ENCODE measurements at places on chromosomes 12 and 14.

DNA sequence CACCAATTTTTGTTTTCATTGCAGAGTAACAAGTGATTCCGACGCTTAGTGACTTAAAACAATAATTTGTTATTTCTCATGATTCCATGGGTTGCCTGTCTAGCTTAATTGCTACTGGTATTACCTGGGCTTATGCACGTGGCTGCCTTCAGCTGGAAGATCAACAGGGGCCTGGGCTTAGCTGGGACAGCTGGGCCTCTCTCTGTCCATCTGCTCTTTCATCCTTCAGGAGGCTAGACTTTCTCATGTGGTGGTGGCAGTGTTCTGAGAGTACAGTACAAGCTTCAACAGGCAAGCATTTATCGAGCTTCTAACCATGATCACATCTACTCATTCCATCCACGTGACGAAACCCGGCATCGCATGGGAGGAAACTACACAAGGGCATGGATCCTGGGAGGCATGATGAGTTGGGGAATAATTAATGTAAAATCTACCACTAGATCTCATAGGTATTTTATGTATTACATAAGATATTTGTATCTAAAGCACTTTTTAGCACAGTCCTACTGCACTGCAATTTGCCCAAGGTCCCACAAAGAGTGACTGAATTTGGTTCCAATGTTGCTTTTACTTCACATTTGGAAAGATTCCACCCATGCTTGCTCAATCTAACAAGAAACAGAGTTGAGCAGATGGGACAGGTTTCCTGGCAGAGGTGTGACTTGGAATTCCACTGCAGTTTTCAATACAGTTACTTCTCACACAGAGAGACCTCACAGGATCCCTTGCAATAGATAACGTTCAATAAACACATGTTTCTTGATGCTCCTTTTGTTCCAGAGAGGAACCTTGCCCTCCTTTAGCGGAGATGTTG, 153.1 kb upstream of the FRMD6 start:
- DNase-seq: no peak

DNA sequence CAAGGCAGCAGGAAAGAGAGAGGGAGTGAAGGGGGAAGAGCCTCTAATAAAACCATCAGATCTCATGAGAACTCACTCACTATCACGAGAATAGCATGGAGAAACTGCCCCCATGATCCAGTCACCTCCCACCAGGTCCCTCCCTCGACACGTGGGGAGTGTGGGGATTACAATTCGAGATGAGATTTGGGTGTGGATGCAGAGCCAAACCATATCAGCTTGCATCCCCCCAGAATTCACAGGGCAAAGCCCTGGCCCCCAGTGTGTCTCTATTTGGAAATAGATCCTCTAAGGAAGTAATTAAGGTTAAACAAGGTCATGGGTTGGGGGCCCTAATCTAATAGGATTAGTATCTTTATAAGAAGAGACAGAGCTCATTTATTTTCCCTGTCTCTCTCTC, 56.1 kb upstream of the TCL1A start:
- no peak for DNase-seq

DNA sequence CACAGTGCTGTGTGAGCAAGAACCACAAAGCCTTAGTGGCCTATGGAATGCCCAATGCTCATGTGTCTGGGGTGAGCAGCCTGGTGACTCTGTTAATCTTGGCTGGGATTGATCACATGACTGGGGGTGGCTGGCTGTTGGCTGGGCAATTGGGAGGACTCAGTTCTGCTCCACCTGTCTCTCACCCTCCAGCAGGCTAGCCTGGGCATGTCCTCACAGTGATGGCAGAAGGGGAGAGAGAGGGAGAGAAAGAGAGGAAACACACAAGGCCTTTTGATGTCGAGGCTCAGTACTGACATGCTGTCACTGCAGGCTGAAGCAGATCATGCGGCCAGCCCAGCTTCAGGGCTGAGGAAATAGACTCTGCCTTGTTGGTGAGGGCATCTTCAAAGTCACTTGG, 136.8 kb downstream of the TBX5 start:
- DNase-seq: no peak

DNA sequence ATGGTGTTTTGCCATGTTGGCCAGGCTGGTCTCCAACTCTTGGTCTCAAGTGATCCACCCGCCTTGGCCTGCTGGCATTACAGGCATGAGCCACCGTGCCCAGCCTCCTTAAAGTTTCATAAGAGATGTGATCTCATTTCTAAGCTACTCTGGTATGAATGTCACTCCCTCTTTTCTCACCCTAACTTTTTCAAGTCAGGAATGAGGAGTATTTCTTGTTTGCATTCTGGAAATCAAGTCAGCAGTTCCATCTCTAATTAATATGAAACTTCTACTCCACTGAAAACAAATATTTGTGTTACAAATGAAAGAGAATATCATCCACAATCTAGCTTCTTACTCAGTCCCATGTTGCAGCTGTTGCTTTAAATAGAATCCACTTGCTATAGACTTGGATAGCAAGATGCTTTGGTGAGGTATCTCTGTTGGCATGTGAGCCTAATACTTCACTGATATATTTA, 61.3 kb downstream of the ARF6 start:
- DNase-seq: no peak

DNA sequence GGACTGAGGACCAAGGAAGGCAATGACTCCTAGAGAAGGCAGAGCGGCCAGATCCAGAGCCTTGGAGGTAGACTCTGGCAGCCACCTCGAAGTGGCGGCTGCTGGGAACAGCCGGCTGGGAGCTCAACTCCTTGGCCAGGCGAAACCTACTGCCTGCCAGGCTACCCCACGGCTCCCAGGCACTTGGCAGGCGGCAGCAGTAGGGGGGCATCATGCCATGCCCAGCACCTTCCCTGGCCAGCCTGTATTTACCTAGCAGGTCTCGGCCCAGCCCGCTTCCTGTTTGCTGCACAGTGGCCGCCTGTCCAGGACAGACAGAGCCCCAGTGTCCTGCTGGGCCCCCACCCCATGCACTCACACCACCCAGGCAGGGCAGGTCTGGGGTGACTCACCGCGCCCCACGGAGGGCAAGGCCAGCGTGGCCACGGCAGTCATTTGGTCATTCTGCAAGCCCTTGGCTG, 10.2 kb downstream of the TRPV4 start:
- no peak for DNase-seq

DNA sequence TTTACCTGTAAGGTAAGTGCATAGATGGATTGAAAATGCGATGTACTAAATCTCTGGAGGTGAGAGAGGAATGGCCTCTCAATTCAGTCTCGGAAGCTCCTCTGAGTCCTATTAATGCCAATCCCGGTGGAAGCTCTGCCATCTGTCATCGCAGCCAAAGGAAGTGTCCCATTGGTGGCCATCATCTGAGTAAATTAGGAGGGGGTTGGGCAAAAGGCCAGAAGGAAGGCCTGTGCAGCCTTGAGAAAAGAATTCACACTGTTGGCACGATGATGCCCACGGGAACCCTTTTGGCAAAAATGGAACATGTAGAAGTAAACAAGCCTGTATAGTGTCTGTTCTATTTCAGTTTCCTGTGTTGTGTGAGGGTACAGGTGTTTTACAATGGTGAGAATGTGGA, 494.8 kb downstream of the NELL2 start:
- no peak for DNase-seq

GRCh38 chr14:51609955-51610283, 41.8 kb upstream of the FRMD6 start:
- DNase-seq: no peak

GRCh38 chr14:64417055-64417770, 29.1 kb downstream of the MTHFD1 start:
- no peak for DNase-seq

- DNase-seq: no peak
Measured at GRCh38 chr14:102822311-102822863, 45.1 kb downstream of the TRAF3 start.

DNA sequence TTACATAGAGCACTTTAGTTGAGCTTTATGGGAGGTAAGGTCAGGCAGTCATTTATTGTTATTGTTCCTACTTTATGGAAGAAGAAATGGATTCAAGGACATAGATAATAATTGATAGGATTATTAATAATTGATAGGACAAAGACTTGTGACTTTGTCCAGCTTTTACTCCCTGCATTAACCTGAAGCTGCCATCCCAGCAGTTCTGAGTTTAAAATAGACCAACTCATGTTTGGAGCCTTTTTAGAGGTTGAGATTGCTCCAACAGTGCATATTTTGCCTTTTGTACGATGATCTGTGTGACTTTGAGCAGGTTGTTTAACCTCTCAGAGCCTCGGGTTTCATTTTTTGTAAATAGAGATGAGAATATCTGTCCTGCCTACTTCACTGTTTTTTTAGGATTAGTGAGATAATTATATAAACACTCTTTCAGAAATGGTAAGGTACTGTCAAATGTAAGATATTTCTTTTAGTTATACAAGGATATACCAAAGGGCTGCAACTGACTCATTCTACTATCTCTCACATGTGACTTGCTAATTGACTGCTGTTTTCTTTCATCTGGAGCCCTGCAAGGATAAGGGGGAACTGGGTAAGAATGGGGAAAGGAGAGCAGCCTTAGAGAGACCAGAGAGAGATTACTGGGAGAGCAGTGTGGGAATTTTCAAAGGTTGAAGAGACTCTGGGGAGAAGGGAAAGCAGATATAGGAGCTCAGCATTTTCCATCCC, 15.3 kb downstream of the WDR20 start:
- no peak for DNase-seq

GRCh38 chr14:52352569-52352968, 38.5 kb downstream of the PTGER2 start:
- DNase-seq: no peak

DNA sequence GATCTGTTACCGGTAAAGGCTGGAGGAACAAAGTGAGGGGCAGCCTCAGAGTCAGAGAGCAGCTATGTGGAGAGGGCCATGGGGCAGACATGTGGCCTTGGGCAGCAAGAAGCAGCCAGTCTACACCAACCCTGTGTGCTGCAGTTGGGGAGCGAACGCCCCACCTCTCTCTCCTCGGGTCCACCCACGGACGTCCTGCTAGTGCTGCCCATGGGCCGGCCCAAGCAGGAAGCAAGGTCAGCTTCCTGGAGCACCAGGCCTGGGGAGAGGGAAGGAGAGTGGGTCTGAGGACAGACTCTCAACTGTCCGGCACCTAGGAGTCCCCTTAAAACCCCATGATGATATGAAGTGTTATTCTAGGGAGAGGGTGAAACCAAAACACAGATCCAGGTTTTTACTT, 254.8 kb upstream of the FKBP4 start:
- DNase-seq: no peak

GRCh38 chr12:15268927-15269552, 47.8 kb upstream of the RERG start:
- peak; percentile 71 for DNase-seq

DNA sequence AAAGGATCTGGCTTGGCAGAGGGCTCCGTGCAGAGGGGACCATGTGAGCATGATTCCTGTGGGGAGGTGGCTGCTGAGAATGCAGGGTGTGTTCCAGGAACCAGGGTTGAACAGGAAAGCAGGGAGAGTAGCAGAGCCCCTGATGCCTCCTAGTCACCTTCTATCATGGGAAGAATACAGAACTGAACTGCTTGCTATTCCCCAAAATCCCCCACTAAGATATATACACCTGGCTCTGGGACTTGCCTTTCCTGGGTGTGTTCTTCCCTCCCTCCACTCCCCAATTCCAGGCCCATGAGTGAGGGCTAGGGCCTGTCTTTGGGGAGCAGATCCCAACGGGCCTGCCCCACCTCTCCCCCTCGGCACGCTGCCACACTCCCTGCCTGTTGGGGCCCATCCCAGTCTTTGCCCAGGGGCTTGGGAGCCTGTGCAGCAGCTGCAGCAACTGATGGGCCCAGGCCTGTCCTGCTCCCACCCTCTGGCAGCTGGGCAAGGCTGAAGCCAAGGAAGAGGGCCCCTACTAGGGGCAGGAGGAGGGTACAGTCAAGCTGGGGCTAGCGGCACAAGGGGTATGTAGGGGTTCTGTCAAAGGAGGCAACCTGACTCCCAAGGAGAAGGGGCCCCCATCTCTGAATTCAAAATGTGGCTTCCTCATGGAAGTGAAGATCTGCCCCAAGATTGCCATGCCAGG, 3.2 kb downstream of the AJUBA start:
- DNase-seq: no peak

DNA sequence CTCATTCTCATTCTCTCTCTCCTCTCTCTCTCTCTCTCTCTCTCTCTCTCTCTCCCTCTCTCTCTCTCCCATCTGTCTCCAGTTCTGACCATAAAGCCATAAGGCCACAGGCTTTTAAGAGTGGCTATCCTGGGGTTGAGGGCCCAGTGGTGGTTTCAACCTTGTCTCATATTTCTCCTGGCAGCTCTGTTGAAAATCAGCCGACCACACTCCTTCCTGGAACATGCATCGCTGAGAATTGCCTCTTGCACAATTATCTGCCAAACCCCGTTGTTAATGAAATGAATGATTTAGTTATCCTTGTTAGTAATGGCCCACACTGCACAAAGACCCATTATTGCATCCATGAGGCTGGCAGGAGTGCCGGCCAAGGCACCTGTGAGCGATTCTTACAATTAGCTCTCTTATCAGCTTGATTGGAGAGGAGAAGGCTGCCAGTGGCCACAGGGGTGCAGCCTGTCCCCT, 30.4 kb upstream of the KCNA5 start:
- no peak for DNase-seq

DNA sequence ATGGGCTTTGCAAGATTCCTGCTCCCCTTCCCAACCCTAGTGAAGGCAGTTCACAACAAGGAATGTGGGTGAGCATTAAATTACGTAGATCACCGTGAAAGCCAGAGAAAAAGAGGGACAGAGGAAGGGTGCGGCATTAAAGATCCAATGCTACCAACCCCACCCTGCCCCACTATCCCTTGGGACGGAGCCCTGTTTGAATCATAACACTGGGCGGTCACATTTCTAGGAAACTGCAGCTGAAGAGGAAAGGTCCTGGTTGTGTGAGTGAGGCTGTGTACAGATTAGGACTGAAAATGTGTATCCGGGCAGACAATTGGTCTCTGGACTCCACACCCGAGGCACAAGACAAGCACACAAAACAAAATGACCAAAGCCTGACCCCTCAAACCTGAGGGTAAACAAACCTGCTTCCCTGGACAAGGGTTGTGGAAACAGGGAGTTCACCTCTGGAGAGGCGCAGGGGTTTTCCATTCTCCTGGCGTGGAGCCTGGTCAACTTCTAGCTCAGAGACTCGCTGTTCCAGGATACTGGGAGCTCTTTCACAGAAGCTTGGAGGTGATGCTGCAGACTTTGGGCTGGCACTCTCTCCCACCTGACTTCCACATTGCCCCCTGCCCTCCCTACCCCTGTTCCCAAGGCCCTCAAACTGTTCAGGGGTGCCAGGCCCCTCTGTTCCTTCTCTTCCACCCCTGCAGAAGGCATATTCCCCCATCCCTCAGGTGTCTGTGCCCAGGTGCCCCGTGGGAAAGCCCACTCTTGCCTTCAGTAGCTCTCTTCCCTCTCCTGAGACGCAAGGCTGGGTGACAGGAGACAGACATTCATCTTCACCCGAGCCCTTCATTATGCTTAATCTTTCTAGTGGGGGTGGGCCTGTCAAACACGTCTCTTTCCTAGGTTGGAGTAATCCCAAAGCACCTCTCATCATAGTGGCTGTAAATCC, 16.5 kb downstream of the NINJ2 start:
- DNase-seq: no peak

DNA sequence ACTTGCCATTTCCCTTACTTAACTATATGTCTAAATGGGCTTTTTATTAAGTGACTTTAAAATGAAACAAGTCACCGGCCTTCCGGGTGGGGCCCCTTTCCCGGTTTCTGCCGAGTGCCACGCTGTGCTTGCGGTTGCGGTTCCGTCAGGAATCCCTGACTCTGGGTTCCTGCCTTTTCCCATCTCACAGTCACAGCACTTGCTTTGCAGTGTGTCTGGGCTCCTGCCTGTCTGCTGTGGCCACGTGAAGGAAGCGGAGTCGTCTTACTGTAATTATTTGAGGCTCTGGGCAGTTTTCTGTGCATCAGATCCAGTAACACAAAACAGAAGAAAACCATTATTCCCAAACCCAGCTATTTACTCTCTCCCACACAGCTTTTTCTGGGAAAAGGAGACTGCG, 44.0 kb upstream of the FRMD6 start:
- no peak for DNase-seq

GRCh38 chr12:132249689-132250478, 79.5 kb downstream of the GALNT9 start:
- DNase-seq: no peak

Measured in fibroblast of the conjunctiva (primary cell).